Stimulated activated CD8-positive, alpha-beta memory T cell treated with anti-CD3 and anti-CD28 coated beads, Interleukin-4, amount 100 ng/mL, for 1 hour (primary cell): ENCODE measurements at places on chromosomes 1 and 21.

- no peak for DNase-seq
Observed at GRCh38 chr1:242187816-242188215, 188.9 kb upstream of the MAP1LC3C start.

GRCh38 chr21:33791073-33791472, 124.5 kb downstream of the ATP5PO start:
- no peak for DNase-seq

DNA sequence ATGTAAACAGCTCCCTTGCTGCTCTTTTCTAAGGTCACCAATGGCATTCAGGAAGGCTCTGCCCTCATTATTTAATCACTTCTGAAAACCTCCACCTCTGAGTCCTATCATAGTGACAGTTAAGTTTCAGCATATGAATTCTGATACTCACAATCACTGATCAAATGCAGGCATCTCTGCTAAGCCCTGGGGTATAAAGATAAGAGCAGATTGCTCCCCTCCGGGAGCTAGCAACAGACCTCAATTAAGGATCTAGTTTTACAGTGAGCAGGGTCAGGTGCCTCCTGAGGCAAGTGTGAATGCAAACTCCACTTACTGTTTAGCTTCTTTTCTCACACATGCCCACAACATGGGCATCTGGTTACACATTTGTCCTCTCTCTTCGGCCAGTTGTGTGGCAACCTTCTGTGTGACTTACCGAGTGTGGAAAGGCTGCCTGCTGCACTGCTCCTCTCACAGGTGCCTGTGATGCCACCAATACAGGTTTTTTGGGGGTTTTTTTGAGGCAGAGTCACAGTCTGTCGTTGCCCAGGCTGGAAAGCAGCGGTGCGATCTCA, 15.0 kb downstream of the IL10RB start:
- no peak for DNase-seq

- DNase-seq = no peak
Observed at GRCh38 chr1:6726253-6726652, 24.6 kb upstream of the DNAJC11 start.

DNA sequence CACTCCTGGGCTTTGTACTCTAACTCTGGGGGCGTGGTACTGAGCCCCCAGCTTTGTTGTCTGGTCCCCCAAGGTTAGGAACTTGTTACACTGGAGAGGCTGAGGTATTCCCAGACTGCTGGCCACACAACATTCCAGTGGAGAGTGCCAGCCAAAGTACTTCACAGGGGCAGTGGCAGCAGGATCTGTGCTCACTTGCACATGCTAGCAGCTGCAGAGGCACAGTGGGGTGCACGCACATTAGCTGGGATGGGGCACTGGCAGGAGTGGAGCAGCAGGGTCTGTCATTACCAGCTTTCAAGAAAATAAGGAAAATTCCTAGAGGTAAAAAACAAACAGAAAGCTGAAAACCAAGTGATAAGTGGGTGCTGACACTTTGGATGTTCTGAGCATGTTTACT, 31.0 kb downstream of the ZNF691 start:
- no peak for DNase-seq

DNA sequence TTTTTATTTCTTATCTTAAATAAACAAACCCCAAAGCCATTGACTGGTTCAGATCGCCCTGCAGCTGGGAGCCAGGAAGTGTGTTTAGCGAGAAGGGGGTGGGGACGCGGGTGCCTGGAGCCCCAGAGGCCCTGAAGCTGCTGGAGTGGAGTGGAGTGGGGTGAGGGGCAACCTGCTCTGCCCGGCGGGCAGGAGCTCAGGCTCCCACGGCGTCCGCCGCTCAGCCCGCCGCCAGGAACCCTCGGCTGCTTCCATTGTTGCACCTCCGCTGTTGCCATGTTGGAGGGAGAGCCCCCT, 673 bp downstream of the PIK3C2B start:
- peak; percentile 18 for DNase-seq

- no peak for DNase-seq
Observed at GRCh38 chr1:109516872-109517271, 7.3 kb upstream of the AMIGO1 start.

DNA sequence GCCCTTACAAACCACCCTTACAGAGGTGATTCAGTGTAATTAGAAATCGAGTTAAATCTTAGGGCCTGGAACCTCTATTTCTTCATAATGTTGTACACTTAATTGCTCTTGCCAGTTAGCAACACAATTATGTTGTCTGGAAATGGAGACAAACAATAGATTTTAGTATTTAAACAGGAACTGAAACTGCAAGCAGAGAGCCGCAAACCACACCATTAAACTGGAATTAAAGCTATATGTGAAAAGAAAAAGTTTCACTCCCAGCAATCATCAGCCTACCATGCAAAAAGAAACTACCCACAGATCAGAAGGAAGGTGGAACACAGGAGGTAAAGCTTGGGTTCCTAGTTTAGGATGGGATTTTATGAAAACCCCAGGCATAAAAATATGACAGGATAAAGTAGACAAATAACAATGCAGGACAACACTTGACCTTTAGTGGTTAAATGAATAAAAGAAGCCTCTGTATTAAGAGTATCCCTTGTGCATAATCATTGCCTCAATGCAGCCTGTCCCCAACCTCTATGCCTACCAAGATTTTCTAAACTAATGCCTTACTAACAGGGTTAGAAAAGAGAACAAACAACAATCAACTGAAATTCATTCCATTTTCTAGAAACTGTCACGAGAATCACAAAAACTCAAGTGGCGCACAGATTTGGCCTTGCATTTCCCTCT, 304.3 kb upstream of the ESRRG start:
- DNase-seq = no peak

- no peak for DNase-seq
Observed at GRCh38 chr21:45444385-45444784, 39.4 kb downstream of the COL18A1 start.

GRCh38 chr1:9827558-9828185, 3.9 kb upstream of the CLSTN1 start:
- DNase-seq = no peak

GRCh38 chr1:65177457-65177856, 29.5 kb downstream of the AK4 start:
- no peak for DNase-seq

DNA sequence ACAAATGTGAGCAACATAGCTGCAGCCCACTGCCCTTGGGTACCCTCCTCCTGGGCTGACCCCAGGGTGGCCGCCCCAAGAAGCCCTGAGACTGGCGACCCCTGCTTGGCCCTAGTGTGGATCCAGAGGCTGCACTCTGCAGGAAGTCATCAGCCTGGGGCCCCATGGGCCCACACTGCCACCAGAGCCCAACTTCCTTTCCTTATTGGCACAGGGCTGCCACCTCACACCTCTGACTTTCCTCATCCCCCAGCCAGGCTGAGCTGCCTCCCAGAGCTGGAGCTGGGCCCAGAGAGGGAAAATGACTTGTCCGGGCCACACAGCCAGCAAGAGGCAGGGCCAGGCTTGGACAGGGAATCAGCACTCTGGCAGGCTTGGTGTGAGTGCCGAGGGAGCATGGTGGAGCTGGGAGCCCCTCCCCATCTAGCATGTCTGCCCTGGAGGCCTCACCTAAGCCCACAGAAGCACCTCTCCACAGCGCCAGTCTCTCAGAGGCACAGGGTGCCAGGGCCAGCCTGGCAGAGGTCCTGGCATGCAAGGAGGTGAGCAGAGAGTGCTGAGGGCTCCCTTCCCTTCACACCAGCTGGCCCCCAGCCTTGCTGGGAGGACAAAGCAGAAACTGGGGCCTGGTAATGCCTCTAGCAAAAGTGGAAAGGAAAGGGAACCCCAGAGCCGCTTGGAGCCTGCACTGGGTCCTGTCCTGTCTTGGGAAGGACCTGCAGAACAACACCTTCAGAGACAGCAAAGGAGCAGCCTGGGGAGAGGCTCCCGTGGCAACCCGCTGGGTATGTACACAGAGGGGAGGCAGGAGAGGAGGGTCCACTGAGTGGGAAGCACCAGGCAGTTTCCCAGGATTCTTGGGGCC, 3.2 kb downstream of the RAP1GAP start:
- no peak for DNase-seq

DNA sequence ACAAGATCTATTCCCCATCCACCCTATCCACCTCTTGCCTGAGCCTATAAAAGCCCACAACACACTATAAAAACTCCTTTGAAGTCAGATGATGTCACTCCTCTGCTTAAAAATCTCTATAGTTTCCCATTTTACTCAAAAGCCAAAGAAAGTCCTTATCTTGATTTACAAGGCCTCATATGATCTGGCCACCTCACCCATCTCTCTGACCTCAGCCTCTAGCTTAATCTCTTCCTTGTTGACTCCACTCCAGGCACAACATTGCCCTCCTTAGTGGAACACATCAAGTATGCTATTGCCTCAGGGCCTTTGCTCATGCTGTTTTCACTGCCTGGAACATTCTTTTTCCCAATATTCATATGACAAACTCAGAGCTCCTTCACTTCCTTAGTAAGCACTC, 33.3 kb downstream of the ZNF281 start:
- no peak for DNase-seq

GRCh38 chr1:210607361-210607760, 278.7 kb downstream of the HHAT start:
- DNase-seq = no peak
